Cortex of kidney (tissue), 1 donor: ENCODE measurements at places on chromosomes 3 and 15.

DNA sequence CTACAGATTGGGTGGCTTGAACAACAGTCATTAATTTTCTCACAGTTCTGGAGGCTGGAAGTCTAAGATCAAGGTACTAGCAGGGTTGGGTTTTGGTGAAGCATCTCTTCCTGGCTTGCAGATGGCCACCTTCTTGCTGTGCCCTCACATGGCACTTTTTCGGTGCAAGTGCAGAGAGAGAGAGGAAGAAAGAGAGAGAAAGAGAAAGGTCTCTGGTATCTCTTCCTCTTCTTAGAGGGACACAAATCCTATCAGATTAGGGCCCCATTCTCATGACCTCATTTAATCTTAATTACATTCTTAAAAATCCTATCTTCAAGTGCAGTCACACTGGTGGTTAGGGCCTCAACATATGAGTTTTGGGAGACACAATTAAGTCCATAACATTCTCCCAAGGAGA lies 167.1 kb downstream of the NFKBIZ start:
- no peak for DNase-seq

- no peak for DNase-seq
These were observed 57.3 kb downstream of the ROBO2 start for GRCh38 chr3:77096966-77097890.

DNA sequence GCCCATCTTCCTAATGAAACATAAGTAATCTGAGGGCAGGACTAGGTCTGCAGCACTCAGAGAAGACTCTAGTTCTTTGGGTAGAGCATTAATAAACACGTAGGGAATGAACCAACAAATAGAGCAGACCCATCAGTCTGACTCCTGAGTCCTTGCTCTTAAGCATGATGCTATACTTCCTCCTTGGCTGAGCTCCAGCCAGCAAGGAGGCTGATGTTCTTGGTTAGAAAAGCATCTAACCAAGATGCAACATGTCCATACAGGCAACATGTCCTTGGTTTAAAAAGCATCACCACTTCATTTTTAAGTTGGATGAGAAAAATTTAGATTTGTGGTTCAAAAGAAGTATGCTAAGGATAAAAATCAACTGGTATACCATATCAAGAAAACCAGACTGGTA lies 8.5 kb upstream of the MYH15 start:
- DNase-seq: no peak

DNA sequence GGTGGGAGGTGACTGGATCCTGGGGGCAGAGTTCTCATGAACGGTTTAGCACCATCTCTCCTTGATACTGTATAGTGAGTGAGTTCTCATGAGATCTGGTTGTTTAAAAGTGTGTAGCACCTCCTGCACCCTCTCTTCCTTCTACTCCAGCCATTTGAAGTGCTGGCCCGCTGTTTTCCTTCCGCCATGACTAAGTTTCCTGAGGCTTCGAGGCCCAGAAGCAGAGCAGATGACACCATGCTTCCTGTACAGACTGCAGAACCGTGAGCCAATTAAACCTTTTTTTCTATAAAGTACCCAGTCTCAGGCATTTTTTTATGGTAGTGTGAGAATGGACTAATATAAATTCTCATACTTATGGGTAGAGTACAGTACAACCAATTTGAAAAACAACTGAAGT lies 123.6 kb upstream of the BHLHE40 start:
- DNase-seq: no peak

GRCh38 chr3:50264383-50264963 lies 4.5 kb upstream of the SEMA3B start:
- DNase-seq: no peak

DNA sequence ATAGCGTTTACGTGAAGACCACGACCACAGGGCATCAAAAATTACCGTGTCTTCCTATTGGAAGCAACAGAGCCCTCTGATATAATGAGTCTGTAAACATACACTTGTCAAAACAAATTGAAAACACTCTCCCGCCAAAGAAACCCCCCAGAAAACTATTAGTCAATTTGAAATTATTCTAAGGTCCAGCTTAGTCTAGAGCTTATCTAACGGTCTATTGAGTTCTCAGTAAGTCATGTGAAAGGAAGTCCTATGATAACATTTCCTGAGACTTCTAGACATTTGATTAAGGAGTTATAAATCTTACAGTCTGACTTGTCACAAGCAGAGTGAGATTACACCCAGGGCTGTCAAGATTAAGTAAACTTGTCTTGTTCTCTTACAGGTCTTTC lies 356.3 kb downstream of the FOXP1 start:
- DNase-seq: no peak

DNA sequence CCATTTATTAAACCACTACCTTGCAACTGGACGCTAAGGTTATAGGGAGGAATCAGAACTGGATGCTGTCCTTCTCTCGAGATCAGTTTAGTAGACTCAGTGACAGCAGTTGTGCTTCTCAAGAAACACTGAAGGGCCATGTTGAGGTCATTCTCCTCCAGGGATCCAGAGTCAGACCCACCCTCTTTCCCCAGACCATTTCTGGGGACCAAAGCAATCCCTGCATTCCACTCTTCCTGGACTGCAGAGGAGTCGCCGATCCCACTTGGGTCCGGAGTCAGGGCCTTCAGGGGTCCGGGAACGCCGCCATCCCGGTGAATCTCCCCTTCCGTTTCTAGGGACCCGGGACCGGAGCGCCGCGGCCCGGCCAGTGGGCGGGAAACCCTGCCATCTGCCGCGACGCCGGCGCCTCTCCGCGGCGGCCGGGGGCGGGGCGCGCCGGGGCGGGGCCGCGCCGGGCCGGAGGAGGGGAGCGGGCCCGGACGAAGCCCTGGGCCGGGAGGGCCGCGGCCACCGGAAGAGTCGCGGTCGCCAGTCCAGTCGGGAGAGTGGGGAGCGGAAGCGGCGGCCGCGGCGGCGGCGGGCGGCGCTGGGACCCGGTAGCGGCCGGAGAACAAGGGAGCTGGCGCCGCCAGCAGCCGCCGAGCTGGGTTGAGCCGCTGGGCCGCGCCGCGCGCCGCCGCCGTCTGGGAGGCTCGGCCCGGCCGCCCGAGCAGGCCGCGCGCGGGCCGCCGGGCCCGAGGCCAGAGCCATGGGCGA lies at the start of gene DVL3:
DVL3 (plus strand) TSS at position 493 of the 759 bp plus-strand sequence; CDS start at position 752, 259 bp downstream.
- DNase-seq: no peak

DNA sequence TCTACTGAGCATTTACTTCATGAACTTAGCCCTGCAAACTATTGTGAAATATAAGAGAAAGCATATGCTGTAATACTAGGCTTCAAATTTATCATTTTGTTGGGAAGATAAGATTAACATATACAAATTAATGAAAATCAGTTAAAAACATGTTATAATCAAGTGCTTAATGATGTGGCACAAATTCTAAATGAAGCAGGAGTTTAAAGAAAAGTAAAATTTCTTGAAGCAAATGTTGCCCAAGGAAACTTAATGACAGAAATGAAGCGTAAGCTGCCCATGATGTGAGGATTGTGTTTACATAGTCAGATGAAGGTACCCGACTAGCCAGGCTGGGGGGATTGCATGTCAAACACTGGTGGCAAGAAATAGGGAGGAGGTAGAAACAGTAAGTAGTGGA lies 103.1 kb upstream of the GAP43 start:
- no peak for DNase-seq

- no peak for DNase-seq
These were observed 60.2 kb downstream of the MAP3K13 start for GRCh38 chr3:185423178-185423577.

DNA sequence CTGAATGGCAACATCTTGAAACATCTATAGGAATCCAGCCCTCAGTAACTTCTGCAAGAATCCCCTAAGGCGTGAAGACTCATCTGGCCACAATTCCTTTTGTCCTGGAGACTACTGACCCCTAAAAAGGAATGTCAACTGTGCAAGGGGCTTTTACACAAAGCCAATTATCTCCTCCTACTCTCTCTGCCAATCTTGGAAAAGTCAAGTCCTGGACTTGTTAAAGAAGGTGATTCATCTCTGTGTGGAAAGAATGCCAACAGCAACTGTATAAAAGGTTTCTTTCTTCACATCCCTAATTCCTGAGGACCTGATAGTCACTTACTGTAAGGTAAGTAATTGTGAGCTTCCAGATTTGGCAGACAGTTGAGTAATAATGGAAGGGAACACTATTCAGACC lies 22.3 kb downstream of the THRB start:
- no peak for DNase-seq

- DNase-seq: no peak
These were observed 147.5 kb upstream of the THBS1 start for GRCh38 chr15:39433376-39433775.

GRCh38 chr3:80060664-80061063 lies 292.9 kb upstream of the ROBO1 start:
- DNase-seq: no peak

DNA sequence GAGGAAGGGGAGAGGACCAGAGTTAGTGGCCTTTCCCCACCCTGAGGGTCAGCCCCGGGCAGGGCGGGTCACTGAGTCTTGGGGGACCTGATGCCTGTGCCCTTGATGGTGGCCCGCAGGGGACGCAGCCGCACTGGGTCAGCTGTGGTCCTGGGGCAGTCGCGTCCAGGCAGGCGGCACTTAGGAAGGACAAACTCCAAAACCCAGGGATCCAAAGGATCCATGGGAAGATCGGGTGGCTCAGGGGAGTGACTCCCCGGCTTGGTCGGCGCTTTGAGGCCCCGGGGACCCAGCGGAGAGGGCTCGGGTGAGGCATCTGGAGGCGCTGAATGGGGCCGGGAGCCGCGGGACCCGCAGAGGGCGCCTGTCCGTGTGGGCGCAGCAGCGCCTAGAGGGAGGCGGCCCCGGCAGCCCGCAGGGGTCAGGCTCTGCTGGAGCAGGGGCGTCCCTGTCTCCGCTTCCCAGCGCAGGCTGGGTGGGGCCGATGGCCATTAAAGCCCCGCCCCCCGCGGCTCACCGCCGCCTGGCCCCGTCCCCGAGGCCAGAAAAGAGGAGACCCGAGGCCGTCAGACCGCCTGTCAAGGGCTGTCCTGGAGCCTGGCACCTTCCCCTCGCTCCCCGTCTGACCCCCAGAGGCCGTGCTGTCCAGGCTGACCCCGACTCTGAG lies 17.5 kb downstream of the CIDEC start:
- DNase-seq: no peak

- DNase-seq: no peak
These were observed 13.2 kb downstream of the EPHB3 start for GRCh38 chr3:184574515-184575417.

DNA sequence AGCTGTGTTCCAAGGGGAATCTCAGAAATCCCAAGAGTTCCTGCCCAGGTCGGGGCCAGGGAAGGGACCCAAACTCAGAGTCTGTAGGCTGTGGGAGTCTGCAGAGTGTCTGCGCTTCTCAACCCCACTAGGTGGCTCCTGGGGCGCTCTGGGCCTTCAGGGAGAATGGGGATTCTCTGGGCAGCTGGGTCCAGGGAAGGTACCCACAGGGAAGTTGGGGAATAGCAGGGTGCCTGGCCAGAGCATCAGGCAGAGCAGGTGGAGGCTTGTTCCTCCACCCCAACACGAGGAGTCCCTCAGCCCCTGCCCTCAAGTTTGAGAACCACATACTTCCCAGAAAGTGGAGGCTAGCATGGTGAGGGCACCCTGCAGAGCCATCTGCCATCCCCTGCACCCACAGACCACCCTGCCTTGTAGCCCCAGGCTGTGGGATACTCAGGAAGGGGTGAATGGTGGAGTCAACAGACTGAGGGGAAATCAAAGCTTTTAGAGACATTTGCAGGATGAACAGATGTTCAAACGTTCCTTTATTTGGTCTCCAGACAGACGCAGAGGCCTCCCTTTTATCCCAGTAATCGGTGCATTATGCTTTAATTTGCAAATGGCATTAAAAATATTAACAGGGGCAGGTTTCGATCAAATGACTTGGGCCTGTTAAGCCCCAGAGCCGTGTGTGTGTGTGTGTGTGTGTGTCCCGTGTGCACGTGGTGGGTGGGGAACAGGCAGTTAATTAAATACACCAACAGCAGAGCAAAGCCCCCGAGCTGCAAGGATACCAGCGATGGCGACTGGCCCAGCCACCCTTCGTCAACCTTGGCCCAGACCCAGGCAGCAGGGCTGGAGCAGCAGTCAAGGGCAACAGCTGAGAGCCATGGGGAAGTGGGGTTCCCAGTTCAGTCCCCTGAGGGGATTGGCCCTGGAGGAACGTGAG lies 57.7 kb downstream of the DNAJB8 start:
- no peak for DNase-seq

- no peak for DNase-seq
These were observed 60.4 kb downstream of the TFG start for GRCh38 chr3:100769693-100770092.
